ENCODE measurements at places on chromosomes 3 and 15.

DNA sequence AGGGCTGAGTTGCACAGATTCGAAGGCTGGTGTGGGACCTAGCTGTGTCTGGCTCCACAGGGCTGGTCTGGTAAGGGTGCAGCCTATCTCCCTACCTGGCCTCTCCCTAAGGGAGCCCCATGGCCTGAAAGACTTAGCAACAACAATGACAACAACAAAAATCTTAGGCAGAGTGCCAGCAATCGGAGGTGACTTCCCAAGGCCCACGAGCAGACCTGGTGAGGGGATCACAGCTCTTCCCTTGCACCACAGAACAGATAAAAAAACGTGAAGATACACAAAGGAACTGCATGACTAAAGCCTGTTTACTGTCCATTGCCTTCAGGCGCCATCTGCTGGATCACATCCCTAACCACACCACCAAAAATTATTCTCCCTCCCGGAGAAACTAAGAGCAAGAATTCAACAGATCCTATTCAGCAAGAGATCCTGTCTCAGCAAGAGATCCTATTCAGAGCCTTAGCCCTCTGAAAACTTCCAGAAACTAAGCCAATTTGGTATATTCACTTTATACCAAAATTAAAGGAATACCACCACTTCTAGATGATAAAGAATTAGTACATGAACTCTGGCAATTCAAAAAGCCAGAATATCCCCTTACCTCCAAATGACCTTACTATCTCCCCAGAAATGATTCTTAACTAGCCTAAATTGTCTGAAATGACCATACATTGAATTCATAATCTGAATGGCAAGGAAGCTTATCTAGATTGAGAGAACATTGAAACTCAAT is 24.1 kb upstream of the OR5K4 start:
- no peak for DNase-seq

- DNase-seq, result peak; percentile 61
These were observed 32.1 kb downstream of the PTH1R start for GRCh38 chr3:46909535-46910161.

- DNase-seq, result no peak
These were observed 564 bp upstream of the PIGZ start for GRCh38 chr3:196969134-196969659.

DNA sequence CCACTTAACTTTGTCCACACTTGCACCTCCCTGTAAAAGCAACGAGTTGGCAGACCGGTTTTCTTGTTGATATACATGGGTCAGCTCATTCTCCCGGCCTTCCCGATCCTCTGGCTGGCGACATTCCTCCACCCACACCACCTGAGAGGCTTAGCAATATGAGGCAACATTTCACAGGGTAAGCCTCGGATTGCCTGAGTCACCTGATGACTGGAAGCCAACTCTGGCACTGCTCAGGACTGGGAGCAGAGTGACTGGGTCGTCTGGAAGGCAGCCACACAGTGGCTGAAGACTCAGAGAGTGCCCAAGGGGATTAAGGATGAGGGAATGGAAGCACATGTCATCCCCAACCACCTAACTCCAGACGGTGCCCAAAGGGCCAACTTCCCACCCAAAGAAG is 9.8 kb downstream of the HOMER2 start:
- no peak for DNase-seq

GRCh38 chr3:133058831-133059230 is 20.6 kb downstream of the TMEM108 start:
- DNase-seq, result no peak

GRCh38 chr3:46112984-46113383 is 85.7 kb upstream of the XCR1 start:
- no peak for DNase-seq

GRCh38 chr3:197014942-197015575 is 14.6 kb downstream of the MELTF start:
- no peak for DNase-seq

All from NCI-H2227 treated with DMSO at 0.1 percent for 48 hours (cell line).